ENCODE measurements at places on chromosomes 3 and 15. TPM values are rescaled to one million over a fixed set of nuclear protein-coding genes. Genes with fewer than 3 reads are reported as not detected.

DNA sequence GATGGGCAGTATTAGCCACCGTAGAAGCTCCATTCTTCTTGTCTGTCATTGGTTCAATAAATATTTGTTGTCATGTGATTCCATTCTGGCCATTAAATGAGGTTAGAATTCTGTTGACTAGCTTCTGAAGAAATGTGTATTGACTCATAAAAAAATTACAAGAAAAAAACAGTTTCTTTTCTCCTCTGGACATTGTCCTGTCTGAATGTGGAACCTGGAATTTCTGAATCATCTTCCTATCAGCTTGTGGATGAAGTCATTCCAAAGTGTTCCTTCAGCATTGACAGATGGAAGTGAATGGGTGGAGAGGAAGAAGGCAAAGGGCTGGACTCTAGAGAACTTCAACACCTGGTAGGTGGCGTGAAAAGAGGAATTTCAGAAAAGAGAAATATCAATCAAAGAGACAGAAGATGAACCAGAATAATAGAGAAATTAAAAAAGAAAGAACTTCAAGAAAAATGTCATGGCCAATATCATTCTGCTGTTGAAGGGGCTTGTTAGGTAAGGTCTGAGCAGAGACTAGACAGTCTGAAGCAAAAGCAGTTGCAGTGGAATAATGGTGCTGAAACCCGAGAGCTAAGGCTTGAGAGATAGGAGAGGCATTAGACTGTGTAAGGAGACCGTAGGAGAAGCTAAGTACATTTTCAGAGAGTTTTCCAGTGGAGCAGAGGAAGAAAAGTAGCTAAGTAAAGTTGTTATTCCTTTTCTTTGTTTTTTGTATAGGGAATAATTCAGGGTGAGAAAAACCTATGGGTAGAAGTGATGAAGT is 806.6 kb downstream of the SQOR start:
- no peak for DNase-seq

DNA sequence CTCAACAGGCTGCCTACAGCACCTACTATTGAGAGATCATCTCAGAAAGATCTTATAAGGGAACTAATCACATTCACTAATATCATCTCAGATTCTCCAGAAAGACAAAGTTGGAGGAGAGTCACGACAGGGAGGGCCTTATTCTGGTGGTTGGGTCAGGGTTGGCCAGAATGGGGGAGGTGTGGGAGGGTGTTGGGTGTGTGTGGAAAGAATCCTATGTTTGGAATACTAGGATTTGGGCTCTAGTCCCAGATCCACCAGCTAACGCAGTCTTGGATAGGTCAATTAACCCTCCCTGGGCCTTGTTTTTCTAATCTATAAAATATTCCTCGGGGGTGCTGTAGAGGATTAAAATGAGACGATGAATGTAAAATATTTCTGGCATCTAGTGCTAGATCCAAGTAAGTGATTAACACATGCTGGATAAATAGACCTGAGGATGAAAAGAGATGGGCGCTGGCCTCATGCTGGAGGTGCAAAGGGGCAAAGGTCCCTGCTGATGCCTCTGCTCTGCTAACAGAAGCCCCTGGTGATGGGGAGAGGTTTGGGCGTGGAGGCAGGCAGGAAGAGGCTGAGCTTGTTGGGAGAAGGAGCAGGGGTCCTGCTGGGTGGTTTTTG is 67.6 kb upstream of the ETV5 start:
- no peak for DNase-seq

DNA sequence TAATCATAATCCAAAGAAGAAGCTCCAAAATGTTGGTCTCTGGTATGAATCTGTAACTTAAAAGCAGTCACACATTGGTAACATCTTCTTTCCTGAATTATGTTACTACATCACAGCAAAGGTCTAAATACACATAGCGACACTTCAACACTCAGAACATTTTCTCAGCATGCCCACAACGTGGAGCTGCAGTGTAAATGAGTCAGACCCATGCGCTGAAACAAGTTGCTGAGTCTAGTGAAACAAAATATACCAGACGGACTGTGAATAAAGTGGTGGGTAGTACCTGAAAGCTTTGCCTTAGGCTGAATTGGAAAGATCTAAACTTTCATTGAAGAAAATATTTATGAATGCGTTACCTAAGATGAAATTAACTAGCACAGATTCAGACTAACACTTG is 33.2 kb upstream of the GOLGA8B start:
- DNase-seq, result no peak

Gene SECISBP2L
- 57.9 TPM for polyA plus RNA-seq

Gene AMIGO3
- polyA plus RNA-seq, result 1.4 TPM

Gene PKM
- polyA plus RNA-seq, result 636 TPM

Gene MED12L
- polyA plus RNA-seq, result 2.3 TPM

Gene NIT2
- 129 TPM for polyA plus RNA-seq

All from renal cortex interstitium (tissue), 15 donors.